ENCODE measurements at places on chromosomes 2 and 18. TPM values are rescaled to one million over a fixed set of nuclear protein-coding genes. Genes with fewer than 3 reads are reported as not detected.

Gene SAG
- not detected for total RNA-seq

DNA sequence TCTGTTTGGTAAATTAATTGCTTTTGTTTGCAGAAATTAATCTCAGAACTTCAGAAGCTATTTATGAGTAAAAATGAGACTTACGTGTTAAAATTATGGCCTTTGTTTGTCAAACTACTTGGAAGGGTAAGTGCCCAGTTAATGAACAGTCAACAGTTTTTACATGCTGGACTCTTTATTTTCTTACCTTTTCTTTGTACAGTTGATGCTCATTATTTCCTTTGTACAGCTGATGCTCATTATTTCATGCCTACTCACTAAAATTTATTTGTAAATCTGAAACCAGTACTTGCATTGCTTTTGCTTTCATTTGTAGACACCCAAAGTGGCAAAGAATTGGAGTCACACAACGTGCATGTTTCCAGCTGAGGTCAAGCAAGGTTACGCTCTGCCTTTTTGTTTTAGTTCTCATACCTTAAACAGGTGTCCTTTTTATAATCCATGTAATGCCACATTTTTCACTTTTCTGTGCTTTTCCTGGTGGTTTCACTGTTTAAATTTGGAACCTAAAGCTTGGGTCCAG lies 13.3 kb downstream of the RIF1 start:
- no peaks in the 10 kb centered on the region for H3K27me3 ChIP-seq
- H3K4me1 ChIP-seq: no peaks in the 10 kb centered on the region
- H3K4me3 ChIP-seq: no peak overlapping the region
- peaks cover 74% of the 10 kb centered on the region for H3K36me3 ChIP-seq
- no peak overlapping the region for H3K27ac ChIP-seq

DNA sequence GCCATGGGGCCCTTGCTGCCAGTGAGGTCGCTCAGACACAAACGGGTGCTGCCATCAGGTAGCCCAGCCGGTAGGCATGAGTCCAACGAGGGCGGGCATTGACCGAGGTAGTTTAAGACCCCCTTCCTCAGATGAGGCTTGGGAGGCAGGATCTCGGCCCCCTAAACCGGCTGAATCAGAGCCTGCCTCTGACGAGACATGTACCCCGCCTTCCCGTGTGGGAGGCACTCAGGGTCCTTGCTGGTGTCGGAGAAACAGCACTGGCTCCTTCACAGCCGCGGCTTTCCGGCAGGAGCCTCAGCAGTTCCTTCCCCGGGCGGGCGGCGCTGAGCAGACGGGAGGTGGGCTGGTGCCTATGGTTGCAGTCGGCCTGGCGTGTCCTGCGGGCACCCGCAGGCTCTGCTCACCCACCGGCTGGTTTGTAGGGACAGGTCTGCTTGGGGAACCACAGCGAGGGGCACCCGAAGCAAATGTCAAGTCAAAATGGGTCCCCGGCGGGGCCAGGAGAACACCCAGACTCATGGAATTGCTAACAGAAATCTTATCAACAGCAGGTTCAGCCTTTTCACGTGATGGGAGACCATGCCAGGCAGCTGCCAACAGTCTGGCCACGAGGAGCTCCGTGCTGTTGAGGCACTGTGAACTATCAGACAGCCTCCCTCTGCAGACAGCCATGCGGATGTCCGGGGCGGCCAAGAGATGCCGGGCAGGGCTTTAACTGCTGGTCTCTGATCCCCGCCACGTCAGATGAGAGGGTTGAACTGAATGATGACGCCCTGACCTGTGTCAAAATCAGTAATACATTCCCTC lies 2.8 kb downstream of the KCNG2 start:
- peaks cover 9% of the 10 kb centered on the region for H3K4me1 ChIP-seq
- no peaks in the 10 kb centered on the region for H3K36me3 ChIP-seq
- no peak for DNase-seq
- H3K4me3 ChIP-seq: no peak overlapping the region

DNA sequence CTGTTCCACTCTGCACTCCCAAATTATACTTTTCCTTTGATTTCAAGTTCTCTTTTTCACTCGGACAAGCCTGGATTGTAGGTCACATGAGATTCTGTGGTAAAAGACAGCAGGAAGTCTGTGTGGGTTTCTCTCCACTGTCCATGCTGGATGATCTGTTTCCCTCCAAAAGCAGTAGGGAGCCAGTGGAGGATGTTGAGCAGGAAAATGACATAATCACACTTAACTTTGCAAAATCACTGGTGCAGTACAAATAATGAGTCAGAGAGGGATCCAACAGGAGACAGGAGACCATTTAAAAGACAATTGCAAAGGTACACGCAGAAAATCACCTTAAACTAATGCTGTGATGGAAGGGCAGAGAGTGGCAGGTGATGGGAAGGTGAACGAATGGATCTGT lies 301.3 kb downstream of the ZNF407 start:
- peaks cover 7% of the 10 kb centered on the region for H3K4me1 ChIP-seq
- DNase-seq: no peak
- H3K36me3 ChIP-seq: no peaks in the 10 kb centered on the region
- H3K27ac ChIP-seq: no peak overlapping the region

Gene ABCB11
- total RNA-seq: 0.02 TPM

DNA sequence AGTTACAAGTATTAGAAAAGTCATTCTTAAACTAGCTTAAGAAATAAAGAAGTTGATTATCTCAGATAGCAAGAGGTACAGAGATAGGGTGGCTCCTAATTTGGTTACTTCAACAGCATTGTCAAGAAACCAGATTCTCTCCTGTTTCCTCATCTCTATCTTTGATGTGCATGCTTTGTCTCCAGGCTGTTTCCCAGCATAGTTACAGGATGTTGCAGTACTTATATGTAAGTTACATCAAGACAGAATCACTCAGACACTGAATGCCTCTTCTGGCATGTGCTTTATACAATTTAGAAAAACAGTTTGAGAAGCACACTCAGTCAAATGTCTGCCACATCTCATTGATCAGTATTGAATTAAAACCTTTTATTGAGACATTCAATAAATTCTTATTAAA lies 189.5 kb upstream of the UBE2E3 start:
- H3K4me3 ChIP-seq: no peak overlapping the region
- H3K27me3 ChIP-seq: no peaks in the 10 kb centered on the region
- no peak overlapping the region for H3K27ac ChIP-seq
- peaks cover 10% of the 10 kb centered on the region for H3K4me1 ChIP-seq
- no peaks in the 10 kb centered on the region for H3K36me3 ChIP-seq

Gene OXER1
- 2.7 TPM for total RNA-seq

GRCh38 chr2:168641636-168642035 lies 160.8 kb upstream of the NOSTRIN start:
- H3K36me3 ChIP-seq: no peaks in the 10 kb centered on the region
- DNase-seq: no peak
- H3K27me3 ChIP-seq: no peaks in the 10 kb centered on the region
- H3K4me3 ChIP-seq: no peak overlapping the region
- peaks cover 32% of the 10 kb centered on the region for H3K4me1 ChIP-seq

DNA sequence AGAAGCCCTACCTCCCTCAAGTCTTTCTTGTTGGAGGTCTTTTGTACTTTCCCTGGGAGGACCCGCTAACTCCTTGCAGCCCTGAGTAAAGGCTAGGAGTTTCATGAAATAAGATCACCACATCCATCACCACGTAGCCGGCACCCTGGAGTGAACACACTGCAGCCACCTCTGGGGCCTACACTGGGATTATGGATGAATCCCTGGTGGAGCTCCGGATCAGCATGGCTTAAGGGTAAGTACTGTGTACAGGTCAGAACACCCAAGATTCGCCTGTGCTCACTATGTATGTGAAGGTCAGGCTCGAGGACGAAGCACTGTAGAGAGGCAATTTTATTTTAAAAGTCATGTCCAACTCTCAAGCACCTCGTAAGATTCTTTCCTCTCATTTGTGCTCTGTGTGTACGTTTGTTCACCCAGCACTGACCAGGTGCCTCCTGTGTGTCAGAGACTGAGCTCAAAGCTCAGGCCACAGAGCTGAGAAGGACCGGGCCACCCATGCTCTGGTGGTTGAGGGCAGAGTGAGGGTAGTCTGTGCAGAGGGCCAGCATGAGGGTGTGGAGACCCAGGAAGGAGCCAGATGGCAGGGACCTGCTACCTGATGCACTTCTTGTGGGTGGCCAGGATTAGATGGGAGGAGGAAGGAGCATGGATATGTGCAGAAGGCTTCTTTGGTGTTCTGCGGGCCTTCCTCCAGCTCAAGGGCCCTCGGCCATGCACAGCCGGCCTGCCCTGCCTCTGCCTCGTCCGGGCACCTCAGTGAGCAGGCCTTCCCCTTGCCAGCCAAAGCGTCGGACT lies 66.7 kb upstream of the TFCP2L1 start:
- peaks cover 57% of the 10 kb centered on the region for H3K36me3 ChIP-seq
- H3K27me3 ChIP-seq: no peaks in the 10 kb centered on the region
- no peak overlapping the region for H3K27ac ChIP-seq
- no peaks in the 10 kb centered on the region for H3K4me1 ChIP-seq

- H3K27me3 ChIP-seq: no peaks in the 10 kb centered on the region
- peaks cover 15% of the 10 kb centered on the region for H3K36me3 ChIP-seq
- no peak for DNase-seq
- H3K4me1 ChIP-seq: peaks cover 85% of the 10 kb centered on the region
- peak overlapping the region; percentile 70 for H3K4me3 ChIP-seq
Observed at GRCh38 chr2:77521548-77521891, 656 bp downstream of the LRRTM4 start.

DNA sequence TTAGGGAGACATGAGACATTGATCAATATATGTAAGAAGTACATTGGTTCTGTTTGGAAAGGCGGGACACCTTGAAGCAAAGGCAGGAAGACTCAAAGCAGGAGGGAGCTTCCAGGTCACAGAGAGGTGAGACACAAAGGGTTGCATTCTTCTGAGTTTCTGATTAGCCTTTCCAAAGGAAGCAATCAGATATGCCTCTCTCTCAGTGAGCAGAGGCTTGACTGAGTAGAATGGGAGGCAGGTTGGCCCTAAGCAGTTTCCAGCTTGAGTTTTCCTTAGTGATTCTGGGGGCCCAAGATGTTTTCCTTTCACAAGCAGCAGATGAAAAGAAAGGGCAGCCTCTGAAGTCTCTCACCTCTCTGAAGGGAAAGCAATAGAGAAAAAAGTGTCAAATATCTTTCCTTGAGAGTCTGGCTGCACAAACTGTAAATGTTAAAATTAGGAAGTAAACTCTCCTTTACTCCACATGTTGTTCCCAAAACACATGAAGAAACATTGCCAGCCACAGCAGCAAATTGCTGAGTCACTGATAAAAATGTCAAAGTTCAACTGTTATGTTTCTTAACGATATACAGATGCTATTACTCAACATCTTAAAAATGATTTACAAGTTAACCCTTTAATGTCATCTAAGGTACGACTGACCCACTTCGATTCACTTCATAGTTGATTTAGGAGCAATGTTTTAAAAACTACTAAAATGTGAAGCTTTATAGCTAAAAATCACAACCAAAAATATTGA lies 40.3 kb downstream of the CYB5A start:
- H3K36me3 ChIP-seq: peaks cover 46% of the 10 kb centered on the region
- peaks cover 34% of the 10 kb centered on the region for H3K4me1 ChIP-seq
- H3K4me3 ChIP-seq: no peak overlapping the region

DNA sequence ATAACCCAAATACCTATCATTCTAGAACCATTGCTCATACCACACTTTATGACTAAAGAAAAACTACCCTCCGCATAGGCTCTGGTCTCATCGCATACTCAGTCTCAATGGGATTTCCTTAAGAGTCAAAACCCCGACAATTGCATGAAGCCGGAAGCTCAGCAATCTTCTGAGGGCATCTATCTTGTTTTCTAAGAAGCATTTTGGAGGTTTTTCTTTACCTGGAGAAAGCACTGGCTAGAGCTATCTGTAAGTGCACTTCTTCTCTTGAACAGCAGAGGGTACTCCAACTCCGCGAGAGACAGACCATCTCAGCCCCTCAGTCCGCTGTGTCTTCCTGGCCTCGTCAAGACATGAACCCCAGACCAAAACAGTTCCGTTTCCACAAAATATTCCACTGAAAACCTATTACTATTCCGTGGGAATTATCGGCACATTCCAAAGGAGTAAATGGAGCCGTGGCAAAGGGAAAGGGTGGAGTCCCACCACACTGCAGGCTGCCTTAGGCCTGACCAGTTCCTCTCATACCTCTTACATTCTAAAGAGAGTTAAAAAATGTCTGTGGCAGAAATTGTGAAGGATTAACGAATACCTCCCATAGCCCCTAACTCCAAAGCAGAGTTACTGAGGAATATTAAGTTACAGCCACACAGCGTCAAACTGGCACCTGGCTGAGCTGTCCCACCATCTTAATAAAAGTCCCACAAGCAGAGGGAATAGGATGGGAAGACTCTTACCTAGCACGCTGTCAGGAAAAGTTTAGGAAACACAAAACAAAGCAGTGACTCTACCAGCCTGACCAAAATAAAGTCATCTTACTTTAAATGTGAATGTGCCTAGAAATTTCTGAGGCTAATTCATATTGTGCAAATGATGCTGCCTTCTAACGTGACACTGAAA lies 325.6 kb upstream of the VRK2 start:
- peak; percentile 62 for DNase-seq
- no peak overlapping the region for H3K27ac ChIP-seq

DNA sequence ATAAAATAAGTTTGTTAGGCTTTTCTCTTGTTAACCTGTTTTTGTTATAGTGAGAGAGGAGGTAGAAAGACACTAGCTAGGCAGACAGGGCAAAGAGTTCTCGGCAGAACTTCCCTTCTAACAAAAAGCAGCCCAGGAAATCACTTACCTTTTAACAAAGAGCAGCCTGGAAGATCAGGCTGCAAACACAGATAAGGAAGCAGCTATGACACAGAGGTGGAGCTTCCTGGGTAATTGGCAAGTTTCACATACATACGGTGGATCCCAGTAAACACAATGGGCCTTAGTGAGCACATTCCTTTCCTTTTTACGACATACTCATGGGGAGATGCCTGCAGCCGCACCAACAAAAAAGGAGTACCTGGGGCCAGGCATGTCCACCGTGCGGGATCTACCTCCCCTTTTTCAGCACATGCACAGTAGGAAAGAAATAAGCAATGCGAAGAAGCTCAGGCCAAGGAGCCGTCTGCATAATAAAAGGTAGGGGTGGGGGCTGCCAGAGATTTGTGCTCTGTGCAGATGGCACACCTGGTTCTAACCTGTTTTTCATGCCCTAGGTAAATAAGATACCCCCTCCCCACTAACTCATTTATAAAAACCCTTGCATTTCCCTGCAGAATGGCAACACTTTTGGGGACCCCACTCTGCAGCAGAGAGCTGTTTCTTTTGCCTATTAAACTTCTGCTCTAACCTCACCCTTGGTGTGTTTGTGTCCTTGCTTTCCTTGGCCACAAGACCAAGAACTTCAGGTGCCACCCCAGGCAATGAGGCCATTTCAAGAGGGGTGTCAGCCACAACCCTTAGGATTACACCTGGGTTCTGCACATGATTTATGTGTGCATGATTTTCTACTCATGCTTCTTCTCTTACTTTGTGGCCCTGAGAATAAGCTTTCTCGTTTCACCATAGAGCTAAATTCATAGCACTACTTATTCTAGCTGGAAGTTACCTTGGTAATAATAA lies 26.5 kb downstream of the MDH1 start:
- peak; percentile 59 for DNase-seq
- H3K4me1 ChIP-seq: peaks cover 79% of the 10 kb centered on the region
- peaks cover 27% of the 10 kb centered on the region for H3K36me3 ChIP-seq

DNA sequence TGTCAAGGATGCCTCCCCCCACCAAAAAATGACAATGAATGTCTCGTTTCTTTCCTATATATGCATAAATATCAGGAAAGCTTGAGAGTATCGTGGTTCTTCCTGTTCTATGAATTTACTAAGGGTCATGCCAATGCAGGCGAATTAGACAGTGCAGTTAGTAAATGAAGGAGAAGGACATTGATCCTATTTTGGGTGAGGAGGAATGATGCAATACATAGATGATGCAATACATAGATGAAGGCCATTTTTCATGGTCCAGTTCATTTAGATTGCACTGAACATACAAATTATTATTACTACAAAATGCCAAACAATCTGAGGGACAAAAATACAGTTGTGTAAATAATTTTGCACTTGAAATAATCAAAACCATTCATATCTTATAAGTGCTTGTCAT lies 1265.0 kb downstream of the LRP1B start:
- no peak for DNase-seq
- peaks cover 3% of the 10 kb centered on the region for H3K4me1 ChIP-seq
- no peak overlapping the region for H3K4me3 ChIP-seq
- H3K36me3 ChIP-seq: no peaks in the 10 kb centered on the region
- no peak overlapping the region for H3K27ac ChIP-seq
- H3K27me3 ChIP-seq: no peaks in the 10 kb centered on the region

All from WTC11 (cell line).